ENCODE measurements at places on chromosomes 1 and 21. TPM values are rescaled to one million over a fixed set of nuclear protein-coding genes. Genes with fewer than 3 reads are reported as not detected.

Gene C1orf185
- not detected for total RNA-seq

Gene NIBAN1
- total RNA-seq = 1.0 TPM

Gene MARK1
- 0.06 TPM for total RNA-seq

Gene MIER1
- 11.5 TPM for total RNA-seq

Gene RGS1
- total RNA-seq = not detected

Gene TMPRSS15
- total RNA-seq = not detected

Gene RAB13
- 133 TPM for total RNA-seq

Gene BMP8B
- 4.2 TPM for total RNA-seq

Gene APOBEC4
- total RNA-seq = not detected

Gene FHAD1
- 0.68 TPM for total RNA-seq

Data from A549 treated with DMSO at 1 μM for 4 hours (cell line).